ENCODE measurements at places on chromosomes 7 and 10.

DNA sequence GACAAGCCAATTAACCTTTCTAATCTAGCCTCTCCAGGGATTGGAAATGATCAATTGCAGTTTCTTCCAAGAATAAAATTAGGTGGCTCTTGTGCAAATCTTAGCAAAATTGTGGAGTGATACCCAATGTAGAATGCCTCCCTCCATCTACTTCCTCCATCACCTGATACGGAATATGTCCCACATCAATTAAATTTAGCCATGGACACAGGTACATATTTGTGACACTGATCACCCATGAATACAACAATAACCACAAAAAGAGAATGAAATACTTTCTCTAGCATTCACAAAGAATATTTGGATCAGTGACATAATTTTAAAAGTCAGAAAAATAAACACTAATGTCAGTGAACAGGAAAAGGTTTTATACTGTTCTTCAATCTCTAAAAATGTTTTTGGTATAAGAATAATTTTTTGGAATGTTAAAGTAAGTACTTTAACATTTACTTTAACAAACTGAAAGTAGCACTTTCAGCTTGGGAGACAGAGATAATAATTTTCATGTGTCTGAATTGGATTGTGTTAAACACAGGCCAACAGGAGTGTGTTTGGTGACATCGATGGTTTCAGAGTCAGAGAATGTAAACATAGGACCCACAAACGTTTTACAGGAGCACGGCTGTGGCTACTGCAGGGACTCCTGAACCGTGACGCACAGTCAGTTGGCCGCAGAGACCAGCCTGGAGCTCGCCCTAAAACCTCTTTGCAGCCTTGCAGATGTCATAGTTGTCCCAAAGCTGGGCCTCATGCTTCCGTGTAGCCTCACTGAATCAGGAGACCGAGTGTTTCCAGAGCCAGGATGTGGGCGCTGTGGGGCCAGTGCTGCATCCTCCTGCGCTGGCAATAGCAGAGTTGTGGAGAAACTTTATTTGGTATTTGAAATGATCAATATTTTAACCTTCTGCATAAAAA is 7.2 kb downstream of the RBM20 start:
- DNase-seq = no peak

DNA sequence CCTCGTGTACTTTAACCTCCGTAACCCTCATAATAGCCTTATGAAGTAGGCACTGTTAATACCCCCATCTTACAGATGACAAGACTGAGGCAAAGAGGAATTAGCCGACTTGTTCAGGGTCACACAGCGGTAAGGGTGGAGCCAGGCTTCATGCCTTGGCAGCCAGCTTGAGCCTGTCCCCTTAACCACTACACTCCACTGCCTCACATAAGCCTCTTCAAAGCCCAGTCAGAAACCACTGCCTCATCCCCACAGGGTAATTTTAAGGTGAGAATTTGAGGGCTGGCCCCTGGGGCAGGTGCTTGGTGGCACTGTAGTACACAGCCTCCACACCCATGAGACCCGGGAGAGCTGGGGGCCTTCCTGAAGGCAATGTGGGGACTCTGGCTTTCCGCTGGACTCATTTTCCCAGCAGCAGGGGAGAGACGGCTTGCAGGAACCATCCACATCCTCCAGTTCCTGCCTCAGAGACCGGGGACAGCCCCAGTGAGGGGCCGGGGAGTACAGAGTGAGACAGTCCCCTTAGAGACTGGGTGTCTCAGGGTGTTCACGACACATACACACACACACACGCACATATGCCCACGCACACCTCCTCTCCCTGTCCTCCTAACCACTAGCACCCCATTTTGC is 7.6 kb upstream of the C10orf105 start:
- DNase-seq = no peak

DNA sequence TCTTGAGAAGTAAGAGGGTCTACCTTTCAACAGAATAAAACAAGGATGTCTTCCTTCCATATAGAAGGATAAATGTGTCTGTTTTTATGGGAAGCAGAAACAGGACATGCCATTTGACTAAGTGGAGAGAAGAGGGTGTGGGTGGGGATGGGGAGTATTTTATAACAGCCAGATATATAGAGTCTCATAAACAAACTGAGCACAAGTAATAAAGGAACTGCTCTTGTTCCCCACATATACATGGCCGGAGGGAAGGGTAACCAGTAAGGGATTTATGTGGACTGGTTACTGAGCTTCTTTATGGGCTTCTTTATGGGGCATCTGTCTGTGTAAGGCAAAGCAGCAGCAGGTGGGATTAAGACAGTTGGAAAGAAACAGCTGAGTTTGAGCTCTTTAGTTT is 558.1 kb downstream of the REEP3 start:
- DNase-seq = no peak

DNA sequence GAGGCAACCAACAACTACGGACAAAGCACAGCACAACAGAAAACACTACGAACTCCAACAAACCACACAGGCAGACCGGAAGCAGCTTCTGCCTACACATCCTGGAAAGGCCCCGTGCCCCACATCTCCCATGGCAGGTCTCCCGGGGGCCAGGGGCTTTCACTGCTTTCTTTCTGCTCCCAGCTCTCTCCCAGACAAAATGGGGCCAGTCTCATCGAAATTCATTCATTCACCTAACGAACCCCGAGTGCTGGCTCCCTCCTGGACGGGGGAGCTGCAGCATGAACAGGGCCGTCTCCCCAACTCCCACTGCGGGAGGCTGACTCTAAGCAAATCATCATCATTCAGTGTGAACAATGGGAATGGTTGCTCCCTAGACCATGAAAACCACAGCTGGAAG is 47.6 kb upstream of the NANOS1 start:
- no peak for DNase-seq

DNA sequence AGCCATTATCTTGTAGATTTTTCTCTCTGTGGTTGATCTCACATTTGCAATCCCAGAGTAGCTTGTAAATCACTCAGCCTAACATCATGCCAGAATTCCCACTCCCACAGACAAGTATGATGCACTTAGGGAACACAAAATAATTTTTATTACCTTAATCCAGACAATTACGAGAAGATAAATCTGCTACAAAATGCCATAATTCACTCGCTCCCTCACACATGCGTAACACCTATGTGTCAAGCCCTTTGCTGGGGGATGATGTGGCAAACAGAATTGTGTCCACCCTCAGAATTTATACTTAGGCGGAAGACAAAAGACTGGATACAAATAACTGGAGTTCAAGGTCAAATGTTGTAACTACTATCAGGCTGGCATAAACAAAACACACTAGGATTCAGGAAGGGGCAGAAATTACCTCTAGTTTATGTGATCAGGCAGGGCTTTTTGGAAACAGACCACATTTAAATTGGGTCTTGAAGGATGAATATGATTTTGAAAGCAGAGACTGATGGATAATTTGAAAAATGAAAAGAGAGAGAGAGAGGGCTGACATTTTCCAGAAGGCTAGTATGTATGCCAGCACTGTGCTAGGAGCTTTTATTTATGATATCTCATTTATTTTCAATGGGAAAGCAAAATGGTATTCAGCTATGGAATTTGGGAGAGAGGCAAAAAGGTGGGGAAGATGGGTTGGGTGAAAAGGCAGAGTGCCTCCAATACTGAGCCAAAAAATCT is 69.8 kb downstream of the DOCK4 start:
- no peak for DNase-seq

DNA sequence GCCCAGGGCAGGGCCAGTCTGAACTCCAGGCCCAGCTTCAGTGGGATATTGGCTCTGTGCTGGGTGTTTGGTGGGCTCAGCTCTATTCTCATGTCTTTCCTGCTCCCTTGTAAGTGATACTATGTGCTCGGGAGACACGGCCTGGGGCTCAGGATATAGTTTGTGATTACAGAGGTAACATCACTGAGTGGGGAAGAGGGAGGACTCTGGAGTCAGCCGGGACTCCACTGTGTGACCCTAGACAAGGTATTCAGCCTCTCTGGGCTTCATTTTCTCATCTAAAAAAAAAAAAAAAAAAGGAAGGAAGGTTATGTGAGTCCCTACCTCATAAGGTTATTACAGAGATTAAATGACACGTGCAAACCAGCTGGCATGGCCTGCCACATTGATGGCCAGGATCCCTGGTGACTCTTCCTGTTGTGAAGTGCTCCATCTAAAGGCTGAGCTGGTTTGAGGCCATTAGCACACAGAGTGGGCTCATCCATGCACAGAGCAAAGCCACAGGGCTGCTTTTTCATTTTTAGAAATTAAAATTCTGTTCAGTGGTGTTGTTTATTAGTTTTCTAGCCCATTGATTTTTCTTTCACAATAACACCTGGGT is 15.7 kb downstream of the SLC13A4 start:
- no peak for DNase-seq

Data from ovary (tissue), 10 donors.